Stromal cell of bone marrow (primary cell): ENCODE measurements at places on chromosomes 7 and 10.

DNA sequence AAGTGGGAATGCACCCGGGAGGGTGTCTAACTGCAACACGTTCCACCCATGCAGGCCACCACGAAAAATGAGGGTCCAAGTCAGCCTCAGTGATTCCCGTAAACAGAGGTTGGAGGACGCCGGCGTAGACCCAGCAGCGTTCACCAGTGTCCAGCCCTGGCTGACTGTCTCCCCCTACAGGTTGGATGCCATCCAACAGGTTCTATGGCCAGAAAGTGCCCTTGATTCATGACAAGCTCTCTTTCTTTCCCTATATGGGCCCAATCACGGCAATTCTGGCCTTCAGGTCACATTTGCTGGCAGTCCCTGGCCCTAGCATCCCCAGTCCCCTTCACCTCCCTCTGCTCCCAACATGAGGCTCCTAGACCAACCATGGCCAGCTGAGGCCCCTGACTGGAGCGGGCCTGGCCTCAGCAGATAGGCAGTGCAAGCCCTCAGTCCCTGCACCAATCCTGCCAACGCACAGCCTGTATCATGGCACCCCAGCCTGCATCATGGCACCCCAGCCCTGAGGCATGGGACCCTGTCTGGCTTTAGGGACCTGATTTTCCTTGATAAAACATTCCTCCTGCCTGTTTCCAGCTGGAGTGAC, 227.4 kb downstream of the GRID1 start:
- no peak for DNase-seq

DNA sequence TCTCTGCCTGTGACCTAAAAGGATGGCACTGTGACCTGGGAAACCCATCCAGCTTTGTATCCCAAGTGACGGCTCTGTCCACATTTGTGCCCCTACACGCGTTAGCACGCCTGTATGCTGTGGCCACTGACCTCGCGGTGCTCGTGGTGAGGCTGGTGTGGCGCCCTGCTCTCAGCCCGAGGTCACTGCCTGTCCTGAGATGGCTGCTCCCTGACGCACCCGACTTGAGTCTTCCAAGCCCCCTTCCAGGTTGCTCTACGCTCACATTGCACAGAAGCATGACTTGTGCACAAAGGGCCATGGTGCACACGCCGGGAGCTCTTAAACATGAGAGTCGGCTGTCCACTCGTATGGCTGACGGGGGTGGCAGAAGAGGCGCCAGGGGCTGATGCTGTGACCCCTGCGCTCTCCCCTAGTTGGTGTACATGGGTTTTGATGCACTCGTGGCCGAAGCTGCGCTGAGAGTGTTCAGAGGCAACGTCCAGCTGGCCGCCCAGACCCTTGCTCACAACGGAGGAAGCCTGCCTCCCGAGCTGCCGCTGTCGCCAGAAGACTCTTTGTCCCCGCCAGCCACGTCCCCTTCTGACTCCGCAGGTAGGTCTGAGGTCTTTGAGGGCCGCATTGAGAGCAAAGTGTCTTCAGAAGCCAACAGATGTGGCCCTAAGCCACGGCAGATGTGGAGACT, 33.5 kb downstream of the WDR86 start:
- no peak for DNase-seq

- DNase-seq = no peak
These were observed 32.8 kb upstream of the PTPRN2 start for GRCh38 chr7:158620418-158620817.

DNA sequence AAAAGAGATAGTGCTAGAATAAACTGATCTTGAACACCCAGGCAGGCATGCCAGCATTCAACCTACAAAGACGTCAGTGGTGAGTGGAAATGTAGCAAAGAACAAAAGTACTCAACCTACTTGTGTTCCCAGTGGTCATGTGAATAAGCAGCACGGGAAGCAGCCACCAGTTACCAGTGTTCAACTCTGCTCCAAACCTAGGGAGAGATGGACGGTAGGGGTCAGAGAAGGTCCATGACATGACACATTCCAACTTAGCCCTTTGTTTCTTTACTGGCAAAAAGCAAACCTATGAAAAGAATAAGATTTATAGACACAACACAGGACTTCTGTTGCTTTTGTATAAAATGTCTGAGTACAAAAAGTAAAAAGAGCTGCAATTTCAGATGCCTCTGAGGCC, 511.4 kb downstream of the XPNPEP1 start:
- DNase-seq = no peak

DNA sequence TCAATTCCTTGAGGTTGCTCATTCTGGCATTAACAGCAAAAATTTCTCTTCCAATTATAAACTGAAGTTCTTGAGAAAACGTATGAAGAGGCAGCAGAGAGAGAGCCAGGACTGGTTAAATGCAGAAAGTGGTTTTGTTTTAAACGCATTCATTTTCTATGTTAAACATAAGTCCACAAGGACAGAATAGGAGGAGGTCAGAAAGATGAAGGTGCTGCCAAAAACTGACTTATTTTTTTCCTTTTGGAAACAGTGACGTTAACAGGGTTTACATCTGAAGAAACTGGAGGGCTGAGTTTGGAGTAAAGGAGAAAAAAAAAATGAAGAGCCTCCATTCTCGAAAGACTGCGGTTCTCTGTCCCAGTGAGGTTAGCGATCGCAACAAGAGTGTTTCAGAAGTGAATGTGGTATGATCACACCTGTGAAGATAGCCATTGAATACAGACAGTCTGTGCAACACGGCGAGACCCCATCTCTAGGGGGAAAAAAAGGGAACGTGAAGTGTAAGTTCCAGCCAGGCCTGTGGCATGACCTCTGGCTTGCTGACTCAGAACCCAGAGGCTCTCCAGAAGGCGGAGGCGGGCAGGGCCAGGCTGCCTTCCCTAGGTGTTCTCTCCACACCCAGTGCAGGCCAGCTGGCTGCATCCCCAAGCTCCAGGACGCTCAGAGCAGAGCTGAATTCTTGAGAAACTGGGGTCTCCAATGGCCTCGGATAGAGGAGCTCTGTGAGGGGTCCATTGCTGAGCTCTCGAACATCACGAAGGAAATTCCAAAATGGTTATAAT, 84.0 kb downstream of the CHST15 start:
- no peak for DNase-seq
